ENCODE measurements at places on chromosomes 13 and 19.

GRCh38 chr13:82758044-82758443, 1124.2 kb downstream of the SLITRK1 start:
- DNase-seq: no peak

GRCh38 chr19:47027586-47028088, 8.0 kb downstream of the NPAS1 start:
- DNase-seq: no peak

DNA sequence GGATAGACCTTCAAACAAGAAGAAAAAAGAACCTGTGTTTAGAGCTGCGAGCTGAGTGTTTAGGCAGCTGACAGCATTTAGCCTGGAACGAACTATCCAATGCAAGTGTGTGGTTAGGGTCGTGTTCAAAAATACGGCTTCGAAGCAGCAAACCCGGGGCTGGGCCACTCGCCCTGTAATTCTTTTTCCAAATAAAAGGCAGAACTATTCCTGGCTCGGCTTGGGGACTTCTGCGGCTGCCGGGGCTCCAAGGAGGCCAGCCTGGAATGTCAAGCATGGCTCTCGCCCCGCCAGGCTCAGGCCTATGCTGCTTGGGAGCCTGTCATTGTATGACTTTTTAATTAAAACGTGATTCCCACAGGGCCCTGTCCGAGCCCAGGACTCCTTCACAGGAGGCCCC, 51.7 kb upstream of the KLF2 start:
- DNase-seq: no peak

DNA sequence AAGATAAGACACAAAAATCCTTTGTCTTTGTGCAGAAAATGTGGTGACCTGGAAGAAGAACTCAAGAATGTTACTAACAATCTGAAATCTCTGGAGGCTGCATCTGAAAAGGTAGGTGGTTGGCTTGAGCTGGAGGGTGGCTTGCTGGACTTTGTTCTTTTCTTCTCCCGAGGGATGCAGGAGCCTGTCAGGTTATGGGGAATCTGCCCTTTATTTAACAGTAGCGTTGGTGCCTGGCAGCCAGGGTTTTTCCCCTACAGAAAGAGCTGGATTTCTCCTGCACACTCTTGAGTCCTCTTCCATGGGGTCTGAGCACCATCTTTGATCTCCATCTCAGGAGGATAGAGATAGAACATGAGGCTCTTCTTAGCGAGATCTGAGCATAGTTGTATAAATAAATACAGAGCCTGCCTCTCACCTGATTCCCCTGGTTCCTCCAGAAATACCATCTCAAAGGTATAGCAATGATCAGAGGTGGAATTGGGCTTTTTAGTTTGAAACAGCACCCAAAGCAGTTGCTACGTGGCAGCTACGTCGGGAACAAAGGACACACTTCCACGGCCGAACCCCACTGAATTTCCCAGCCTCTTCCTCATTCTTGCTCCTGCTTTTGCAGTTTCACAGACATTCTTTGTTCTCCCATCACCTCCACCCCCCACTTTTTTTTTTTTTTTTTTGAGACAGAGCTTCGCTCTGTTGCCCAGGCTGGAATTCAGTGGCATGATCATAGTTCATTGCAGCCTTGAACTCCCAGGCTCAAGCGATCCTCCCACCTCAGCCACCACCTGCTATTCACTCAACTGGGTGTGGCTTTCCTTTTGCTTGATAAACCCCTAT, 12.9 kb downstream of the TPM4 start:
- no peak for DNase-seq

Data from activated naive CD4-positive, alpha-beta T cell (primary cell).